IMR-90 (cell line): ENCODE measurements at places on chromosomes 12 and 14. TPM values are rescaled to one million over a fixed set of nuclear protein-coding genes. Genes with fewer than 3 reads are reported as not detected.

DNA sequence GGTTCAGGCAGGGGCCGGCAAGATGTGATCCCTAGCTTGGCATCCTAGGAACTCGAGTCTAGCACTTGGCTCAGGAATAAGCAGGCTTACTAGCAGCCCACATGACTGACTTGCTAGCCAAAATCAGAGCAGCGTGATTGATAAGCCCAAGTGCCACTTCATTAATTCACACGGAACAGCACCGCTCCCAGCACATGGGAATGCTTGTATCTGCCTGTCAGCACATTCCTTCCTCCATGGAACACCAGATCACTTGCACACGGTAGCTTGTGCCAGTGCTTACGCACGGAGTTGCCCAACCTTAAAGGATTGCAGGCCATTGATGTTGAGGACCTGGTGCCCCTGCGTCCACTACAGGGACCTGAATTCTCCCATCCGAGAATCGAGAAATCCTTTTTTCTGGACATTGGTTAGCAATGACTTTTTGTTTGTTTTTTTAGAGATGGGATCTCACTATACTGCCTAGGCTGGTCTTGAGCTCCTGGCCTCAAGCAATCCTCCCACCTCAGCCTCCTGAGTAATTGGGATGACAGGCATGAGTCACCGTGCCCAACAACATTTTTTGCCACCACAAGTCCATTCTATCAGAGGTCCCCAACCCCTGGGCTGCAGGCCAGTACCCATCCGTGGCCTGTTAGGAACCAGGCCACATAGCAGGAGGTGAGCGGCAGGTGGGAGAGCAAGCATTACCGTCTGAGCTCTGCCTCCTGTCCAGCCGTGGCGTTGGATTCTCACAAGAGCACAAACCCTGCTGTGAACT lies 30.6 kb upstream of the TSPAN9 start:
- DNase-seq = no peak

DNA sequence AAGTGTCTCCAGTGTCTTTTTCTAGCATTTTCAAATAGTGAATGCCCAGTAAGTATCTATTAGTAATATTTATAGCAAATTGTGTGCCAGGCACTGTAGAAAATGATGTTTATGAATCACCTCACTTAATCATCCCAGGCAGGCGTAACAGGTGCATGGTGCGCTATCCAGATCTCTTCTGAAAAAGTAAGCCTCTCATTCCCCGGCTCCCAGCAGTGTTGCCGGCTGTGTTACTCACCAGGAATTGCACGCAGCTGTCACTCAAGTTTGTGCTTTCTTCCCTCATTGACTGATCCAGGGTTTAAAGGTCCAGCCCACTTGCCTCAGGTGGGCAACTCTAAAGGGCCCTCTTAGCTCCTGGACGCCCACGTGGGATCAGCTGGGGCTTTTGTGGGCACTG lies 173.8 kb upstream of the RASSF8 start:
- no peak for DNase-seq

OAS1 gene
- not detected in 2 replicates for polyA plus RNA-seq

- DNase-seq = no peak
Observed at GRCh38 chr12:82605115-82605514, 81.6 kb upstream of the TMTC2 start.

PLXNC1 gene
- polyA plus RNA-seq = 0.77 and 1.0 TPM in 2 replicates

- no peak for DNase-seq
Observed at GRCh38 chr12:34301251-34302130, 279.2 kb downstream of the ALG10 start.

- DNase-seq = peak; percentile 63
Observed at GRCh38 chr12:76444408-76444984, 96.3 kb upstream of the BBS10 start.

GRCh38 chr12:30700216-30700900 lies 4.7 kb upstream of the IPO8 start:
- DNase-seq = peak; percentile 23

GRCh38 chr12:116273813-116274550 lies 3.5 kb downstream of the MED13L start:
- DNase-seq = no peak

OAS2 gene
- polyA plus RNA-seq = not detected in 2 replicates

FAM222A gene
- polyA plus RNA-seq = 0.32 and 0.43 TPM in 2 replicates

DNA sequence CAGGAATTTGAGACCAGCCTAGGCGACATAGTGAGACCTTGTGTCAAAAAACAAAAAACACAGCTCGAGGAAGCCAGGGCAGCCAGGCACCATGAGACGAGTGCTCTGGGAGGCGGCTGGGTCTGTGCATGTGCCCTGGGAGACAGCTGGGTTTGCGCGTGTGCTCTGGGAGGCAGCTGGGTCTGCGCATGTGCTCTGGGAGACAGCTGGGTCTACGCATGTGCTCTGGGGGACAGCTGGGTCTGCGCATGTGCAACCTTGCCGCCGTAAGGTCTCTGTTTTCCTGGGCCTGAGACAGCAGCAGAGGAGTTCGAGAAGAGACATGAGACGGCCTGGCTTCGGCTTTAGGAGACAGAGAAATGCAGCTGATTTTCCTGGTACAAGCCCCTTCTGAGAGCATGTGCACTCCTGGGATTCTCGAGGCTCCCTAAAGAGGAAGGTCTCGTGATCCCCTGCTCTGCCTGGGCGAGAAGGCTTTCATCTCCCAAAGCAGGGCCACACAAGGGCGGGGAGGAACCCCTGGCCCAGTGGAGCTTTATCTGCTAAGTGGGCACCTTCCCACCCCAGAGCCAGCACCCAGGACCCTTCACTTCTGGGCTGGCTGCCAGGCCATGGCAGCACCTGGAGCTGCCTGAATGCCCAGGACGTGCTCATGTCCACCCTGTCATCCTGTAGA lies 3.5 kb upstream of the BDKRB1 start:
- DNase-seq = no peak

DNA sequence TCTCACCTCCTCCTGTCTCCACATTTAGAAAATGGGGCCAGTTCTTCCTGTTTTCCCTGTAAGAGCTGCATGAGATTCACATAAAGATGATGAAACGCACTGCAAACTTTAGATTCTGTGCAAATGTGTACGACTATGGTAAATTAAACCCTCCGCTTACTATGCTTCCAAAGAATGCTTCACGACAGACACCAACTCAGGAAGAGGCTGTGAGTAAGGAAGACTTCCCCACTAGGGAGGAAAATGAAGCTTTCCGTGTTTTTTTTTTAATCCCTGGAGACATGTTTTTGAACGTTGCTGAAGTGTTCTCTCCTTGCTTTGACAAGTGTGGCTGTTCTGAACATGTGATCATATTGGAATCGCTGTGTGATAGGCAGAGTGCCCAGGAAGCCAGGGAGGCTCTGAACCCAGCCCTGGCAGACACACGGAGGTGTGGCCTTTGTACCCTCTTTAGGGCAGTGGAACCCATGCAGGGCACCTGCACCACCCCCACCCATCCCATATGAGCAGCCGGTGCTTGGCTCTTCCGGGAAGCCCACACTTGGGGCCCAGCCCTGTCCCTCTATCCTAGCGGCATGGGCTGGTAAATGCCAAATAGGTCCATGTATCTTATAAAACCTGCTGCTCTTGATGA lies 7.5 kb upstream of the SYNE3 start:
- peak; percentile 89 for DNase-seq

DNA sequence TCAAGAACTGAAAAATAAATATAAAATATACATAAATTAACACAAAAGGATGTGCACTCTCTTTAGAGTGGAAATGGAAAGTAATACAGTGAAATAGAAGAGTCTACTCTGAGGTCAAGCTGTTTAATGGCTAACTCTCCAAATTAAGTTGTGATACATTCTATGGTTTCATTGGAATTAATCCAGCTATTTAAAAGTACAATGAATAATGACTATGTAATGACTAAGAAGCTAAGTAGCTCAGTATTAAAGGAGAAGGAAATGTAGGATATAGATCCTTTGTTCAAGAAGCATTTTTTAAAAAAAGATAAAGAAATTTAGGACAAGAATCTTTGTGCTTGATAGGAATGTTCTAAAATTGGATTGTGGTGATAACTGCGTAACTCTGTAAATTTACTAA lies 85.3 kb downstream of the LRP6 start:
- DNase-seq = peak; percentile 70

DNA sequence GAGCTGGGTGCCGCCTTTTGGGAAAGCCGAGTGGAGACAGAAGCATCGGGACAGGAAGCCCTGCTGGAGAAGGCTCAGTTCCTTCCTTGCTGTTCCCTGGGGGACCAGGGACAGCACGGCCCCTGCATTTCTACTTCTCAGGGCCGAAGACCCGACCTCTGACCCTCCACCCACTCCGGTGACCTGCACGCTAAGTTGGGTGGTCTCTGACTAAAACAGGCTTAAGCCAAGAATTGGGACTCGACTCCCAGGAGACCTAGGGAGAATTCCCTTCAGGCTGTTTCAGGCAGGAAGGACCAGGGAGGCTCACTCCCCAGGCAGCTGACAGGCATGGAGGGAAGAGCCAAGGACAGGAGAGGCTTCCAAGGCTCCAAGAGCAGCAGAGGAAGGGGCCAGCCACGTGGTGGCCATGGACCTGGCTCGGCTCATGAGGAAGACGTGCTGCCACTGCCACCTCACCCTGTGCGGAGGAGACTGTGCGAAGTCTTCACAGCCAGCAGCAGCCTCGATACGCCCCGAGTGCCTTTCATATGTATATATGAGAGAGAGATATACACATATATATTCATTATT lies 43.9 kb downstream of the DCAF4 start:
- DNase-seq = no peak

GRCh38 chr14:101076451-101077198 lies 173.1 kb upstream of the RTL1 start:
- no peak for DNase-seq

GRCh38 chr14:98945611-98946570 lies 326.1 kb downstream of the BCL11B start:
- no peak for DNase-seq

OTUB2 gene
- 1.0 and 1.1 TPM in 2 replicates for polyA plus RNA-seq
